Spleen (tissue), 13 donors: ENCODE measurements at places on chromosomes 6 and 20. TPM values are rescaled to one million over a fixed set of nuclear protein-coding genes. Genes with fewer than 3 reads are reported as not detected.

Gene DYNLT2
- total RNA-seq, result 3.8 TPM

DNA sequence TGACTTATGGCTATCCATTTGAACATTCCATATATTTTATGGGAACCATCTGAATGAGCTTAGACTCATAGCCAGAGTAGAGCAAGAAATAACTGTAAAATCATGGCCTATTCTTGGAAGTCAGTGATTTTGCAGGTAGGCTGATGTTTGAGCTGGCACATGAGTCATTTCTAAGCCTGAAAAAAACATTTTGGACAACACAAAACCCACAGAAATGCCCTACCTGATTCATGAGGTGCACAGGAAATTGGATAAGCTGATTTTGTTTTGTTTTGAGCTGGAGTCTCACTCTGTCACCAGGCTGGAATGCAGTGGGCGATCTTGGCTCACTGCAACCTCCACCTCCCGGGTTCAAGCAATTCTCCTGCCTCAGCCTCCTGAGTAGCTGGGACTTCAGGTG, 443.0 kb downstream of the PKHD1 start:
- H3K36me3 ChIP-seq, result no peaks in the 10 kb centered on the region
- no peak overlapping the region for H3K4me3 ChIP-seq
- H3K27me3 ChIP-seq, result no peaks in the 10 kb centered on the region
- no peak for DNase-seq
- H3K27ac ChIP-seq, result no peak overlapping the region

DNA sequence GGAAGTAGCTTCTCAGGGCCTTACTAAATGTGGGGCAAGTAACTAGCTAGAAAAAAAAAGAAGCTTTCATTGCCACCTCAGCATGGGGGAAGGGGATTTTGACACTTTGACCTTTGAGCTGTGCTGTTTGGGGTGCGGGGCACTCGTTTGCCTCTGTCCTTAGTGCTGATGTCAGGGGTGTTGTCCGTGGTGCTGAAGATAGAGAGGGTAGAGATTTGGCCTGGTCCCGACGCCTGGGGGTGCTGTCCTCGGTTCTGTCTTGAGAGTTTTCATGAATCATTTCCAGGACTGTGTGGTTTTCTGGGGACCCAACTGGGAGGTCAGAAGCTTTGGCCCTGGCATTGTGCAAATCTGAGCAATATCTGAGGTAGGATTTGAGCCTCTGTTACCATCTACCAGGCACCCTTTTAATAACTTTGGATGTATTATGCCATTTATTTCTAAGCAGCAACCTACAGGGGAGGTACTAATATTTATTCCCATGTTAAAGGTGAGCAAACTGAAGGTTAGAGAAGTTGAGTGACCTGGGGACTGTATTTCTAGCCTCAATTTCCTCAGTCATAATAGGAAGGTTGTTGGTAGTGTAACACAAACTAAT, 78.0 kb downstream of the DLGAP4 start:
- no peaks in the 10 kb centered on the region for H3K4me1 ChIP-seq
- DNase-seq, result no peak
- no peaks in the 10 kb centered on the region for H3K36me3 ChIP-seq
- no peak overlapping the region for H3K4me3 ChIP-seq
- peaks cover 7% of the 10 kb centered on the region for H3K27me3 ChIP-seq

Gene BCAS1
- total RNA-seq, result 1.3 TPM

Gene ENPP5
- 10.3 TPM for total RNA-seq
